ENCODE measurements at places on chromosomes 1 and 21. TPM values are rescaled to one million over a fixed set of nuclear protein-coding genes. Genes with fewer than 3 reads are reported as not detected.

GRCh38 chr21:38639571-38640354 is 141.5 kb upstream of the ERG start:
- DNase-seq = no peak

- DNase-seq = no peak
Observed at GRCh38 chr1:24779689-24780464, 34.6 kb downstream of the CLIC4 start.

NR5A2 gene
- polyA plus RNA-seq = 2.4 TPM

- no peak for DNase-seq
Observed at GRCh38 chr1:11281518-11282331, 8.7 kb downstream of the UBIAD1 start.

DNA sequence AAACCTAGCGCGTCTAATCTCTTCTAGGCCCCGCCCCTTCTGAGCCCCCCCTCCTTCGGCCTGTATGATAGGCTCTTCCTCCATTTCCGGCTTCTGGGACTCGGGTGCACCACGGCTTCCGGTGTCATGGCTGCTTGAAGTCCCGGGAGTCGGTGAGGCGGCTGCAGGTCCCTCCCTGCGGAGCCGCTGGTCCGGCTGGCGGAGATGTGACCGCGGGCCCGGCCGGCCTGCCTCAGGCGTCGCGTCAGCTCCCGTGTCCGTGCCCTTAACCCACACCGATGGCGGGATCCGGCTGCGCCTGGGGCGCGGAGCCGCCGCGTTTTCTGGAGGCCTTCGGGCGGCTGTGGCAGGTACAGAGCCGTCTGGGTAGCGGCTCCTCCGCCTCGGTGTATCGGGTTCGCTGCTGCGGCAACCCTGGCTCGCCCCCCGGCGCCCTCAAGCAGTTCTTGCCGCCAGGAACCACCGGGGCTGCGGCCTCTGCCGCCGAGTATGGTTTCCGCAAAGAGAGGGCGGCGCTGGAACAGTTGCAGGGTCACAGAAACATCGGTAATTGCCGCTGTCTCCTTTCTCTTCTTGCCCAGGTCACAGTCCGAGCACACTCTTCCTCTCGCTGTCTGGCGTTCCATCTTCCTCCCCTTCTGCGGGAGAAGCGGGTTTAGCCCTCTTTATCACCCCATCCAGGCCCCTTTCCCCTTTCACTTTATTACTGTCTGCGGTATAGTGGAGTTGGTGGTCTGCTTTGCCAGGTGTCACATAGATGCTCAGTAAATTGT is at the start of gene UHMK1:
Gene UHMK1, plus strand, starts transcription at position 96 of the 773 bp plus-strand sequence. Its CDS starts 183 bp downstream, at position 279.
- DNase-seq = peak; percentile 95

DNA sequence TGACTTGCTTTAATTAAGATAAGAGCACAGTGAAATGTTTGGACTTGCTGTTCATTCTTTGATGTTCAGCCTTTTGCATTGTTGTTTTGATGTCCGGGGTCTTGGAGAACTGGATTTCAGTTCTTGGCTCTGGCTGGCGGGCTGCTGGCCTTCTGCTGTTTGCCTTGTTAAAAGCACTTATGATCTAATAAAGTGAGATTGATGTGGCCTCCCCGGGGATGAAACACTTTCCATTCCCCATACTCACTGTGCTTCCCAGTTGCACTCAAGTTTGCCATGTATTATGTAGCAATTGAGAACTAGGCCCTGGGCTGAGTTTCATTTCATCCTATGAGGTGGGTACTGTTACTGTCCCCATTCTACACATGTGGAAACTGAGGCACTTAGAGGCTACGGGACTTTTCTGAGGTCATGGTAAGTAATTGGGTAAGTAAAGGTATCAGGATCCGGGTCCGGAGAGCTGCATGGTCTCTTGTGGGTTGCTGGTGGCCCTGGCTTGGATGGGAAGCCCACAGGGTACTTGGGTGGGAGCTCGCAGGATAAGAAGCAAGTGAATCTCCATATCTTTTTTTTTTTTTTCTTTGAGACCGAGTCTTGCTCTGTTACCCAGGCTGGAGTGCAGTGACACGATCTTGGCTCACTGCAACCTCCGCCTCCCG is 127.7 kb upstream of the ZBTB40 start:
- DNase-seq = no peak

DNA sequence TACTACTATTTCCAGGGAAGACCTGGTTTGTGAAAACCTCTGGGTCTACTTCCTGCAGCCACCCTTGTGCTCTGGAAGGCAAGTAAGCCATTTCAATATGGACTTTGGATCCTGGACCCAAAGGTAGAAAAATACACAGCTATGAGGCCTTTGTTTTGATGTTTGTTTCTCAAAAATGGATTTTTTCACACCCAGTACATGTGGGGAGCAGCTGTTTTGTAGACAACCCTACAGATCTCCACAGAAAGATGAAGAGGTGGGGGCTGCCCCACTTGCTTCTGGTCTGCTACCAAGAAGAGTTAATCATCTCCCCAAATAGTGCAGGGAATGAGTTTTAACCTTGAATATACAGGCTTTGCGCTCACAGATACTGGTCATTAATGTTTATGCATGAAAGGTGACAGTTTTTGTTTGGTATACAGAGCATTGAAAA is 29.2 kb downstream of the ZNF281 start:
- DNase-seq = no peak

TSNAX gene
- polyA plus RNA-seq = 61.3 TPM

RPE65 gene
- polyA plus RNA-seq = 0.09 TPM

DNA sequence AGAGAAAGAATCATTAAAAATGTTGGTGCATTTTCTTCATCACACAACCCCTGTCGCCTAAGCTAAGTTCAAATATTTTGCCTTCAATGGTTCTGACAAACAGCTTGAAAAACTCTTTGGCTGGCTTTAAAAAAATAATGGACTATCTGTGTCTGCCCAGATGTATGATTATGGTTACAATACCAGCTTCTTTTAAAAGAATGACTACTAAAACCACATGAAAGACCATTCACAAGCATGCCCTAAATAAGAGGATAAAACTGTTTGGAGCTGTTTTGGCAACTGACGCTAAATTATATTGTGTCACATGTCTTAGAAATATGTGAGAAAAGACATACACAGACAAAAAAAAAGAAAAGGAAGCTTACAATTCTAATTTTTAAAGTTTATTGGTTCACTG is 23.7 kb upstream of the PLPPR4 start:
- DNase-seq = no peak

DNA sequence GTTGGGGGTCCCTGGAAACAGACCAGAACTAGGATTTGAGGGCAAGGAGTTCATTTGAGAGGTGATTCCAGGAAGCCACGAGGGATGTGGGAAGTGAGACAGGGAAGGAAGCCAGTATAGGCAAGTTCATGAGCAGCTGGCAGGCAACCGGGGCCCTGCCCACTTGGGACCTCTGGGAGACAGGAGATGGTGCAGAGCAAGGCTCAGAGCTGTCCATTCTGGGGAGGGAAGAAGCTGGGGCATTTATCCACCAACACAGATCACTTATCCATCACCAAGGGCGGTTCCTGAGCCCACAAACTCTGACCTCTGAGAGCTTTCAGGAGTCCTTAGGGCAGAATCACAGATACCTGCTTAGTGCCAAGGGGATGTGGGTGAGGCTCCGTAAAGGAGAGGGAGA is 16.8 kb downstream of the EDN2 start:
- DNase-seq = no peak

DNA sequence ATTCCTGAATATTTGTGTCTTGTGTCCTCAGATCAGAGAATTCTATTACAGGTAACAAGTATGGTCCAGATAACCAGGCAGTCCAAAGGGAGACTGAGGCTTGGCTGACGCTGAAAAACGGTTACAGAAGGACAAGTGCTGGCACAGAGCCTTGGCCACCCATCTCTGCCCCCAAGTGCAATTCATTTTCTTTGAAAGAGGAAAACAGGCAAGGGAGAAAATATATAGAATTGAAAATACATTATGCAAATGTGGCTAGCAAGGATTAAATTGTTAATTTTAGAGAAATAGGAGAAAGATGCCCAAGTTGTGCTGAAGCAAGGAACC is 1.2 kb downstream of the SORT1 start:
- DNase-seq = no peak

- peak; percentile 83 for DNase-seq
Observed at GRCh38 chr1:227317523-227318015, 723 bp downstream of the CDC42BPA start.

GRCh38 chr1:156475568-156476500 is 24.7 kb downstream of the MEF2D start:
- DNase-seq = no peak

EFCAB14 gene
- polyA plus RNA-seq = 88.9 TPM

DNA sequence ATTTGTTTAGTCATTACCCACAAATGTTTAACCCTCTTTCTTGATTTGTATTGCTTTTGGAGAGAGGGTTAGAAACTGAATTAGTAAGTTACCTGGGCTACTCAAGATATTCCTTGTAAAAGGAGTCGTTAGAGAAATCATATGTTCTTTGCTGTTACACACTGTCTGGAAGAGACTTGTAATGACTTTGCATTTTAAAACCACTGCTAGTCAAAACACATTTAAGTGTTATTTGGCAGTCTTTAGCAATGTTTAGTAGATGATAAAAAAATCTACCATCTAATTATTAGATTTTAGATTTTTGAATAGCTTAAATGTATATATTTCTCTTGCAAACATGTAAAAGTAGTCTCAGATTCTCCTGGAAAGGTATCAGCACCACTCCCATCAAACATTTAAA is 6.6 kb downstream of the OSBPL9 start:
- no peak for DNase-seq

DNA sequence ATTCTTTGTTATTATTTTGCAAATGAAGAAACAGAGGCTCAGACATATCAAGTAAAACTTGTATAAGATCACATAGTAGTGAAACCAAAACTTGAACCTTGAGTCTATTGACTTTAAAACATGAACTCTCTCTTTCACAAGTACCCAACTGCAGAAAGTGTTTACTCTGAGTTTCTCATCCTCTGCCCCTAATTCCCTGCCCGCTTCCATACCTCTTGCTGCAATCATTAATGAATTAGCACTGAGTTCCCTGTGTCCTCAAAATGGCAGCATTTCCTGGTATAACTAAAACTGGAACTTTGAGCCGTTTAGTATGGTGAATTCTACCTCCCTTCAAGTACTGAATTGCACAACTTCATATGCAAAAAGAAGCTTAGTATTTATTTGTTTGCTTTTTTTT is 147.7 kb upstream of the DNAH14 start:
- no peak for DNase-seq

IL12RB2 gene
- polyA plus RNA-seq = 0.81 TPM

MARK1 gene
- 10.3 TPM for polyA plus RNA-seq

- DNase-seq = peak; percentile 34
Observed at GRCh38 chr1:47023268-47024140, at the start of gene CYP4X1. TSS of gene CYP4X1 (plus strand) at chr1:47023669. CDS start at chr1:47023818, 149 bp downstream.

DNA sequence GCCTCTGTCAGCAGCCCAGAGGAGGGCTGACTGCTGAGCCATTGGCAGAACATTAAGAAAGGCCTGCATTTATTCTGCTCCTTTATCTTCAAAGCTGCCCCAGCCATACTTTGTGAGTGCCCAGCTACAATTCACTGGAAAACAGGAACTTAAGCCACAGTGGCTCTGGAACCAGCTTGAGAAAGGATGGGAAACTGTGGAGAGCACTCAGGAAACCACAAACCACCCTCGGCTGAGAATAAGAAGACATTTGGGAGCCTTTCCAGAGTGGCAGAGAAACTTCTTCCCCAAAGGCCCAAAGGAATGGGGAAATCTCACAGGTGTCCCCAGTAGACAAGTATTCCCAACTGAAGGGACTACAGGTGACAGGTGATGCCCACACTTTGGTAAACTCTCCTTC is 1.8 kb downstream of the LAMB3 start:
- no peak for DNase-seq

OR2L13 gene
- not detected for polyA plus RNA-seq

DNA sequence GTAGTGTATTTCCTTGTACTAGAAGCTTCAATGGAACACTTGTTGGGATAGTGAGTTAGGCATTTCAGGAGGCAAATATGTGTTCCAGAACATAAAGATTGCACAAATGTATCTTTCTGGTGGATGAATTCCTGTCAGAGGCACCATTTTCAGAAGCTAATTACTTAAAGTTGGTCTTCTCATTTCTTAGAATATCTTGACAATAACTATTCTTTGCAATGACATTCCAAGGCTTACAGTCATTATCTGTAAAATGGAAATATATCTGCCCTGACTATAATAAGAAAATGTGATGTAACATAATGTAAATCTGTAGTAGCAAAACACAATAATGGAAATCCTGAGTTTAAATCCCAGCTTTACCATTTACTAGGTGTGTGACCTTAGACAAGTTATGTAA is 2.7 kb downstream of the VCAM1 start:
- DNase-seq = no peak

DNA sequence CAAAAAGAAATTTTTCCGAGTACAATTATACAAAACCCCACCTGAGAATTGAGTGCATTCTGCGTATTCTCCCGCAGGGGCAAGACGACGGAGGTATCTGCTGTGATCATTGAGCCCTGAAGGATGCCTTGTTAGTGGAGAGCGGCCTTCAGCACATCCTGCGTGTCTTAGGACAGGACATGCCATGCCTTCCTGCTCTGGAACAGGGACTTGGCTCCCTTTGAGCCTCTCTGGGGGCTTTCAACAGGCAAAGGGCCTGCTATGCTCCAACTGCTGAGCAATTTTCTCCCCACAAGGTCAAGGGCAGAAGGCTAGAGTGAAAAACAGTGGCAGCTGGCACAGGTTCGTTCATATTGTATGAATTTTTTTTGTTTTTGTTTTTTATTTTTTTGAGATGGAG is 52.4 kb downstream of the TOR1AIP2 start:
- no peak for DNase-seq

Data from renal pelvis (tissue), 12 donors.